Activated CD4-positive, alpha-beta T cell treated with anti-CD3 and anti-CD28 coated beads, Interleukin-2, amount 50 U/mL, for 16 hours (primary cell): ENCODE measurements at places on chromosomes 11 and 22.

DNA sequence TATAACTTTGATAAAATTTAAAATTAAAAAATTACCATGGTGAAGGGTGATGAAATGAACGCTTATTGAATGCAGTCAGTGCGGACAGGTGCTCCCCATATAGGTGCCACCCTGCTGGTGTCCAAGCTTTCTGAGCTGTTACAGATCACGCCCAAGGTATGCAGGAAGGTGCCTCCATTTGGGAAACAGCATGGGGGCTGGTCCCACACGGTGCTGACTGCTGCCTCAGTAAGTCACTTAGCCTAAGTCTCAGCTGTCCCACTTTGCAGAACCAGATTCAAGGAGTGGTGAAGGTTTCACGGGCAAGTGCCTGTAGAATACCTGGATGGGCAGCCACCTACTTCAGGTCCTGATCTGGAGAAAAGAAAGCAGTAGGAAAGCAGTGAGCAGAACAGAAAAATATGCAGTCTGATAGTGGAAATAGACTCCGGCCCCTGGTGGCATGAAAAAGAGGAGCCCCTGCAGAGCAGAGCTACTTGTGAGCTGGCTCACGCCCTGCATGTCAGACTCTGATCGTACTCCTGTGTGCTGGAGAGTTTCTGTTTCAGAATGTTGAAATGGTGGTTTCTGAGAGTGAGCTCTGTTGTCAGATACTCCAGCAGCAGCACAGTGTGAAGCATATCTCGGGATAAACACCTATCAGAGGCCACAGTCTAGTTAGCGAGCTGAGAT, 33.2 kb downstream of the ADORA2A start:
- peak; percentile 67 for DNase-seq

DNA sequence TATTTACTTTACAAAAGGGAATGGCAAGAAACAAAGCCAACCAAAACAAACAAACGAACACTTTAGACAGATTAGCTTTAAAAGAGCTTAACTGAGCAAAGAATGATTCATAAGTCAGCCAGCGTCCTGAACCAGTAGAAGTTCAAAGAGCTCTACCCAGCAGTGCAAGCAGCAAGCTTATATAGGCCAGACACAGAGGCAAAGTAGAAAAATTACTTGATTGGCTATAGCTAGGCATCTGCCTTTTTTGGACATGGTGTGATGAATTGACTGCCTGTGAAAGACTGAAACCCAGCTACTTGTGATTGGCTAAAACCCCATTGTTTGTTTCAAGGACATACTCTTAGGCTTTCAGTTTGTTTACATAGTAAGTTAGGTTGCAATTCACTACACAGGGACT, 2120.0 kb upstream of the RAG2 start:
- DNase-seq = no peak

DNA sequence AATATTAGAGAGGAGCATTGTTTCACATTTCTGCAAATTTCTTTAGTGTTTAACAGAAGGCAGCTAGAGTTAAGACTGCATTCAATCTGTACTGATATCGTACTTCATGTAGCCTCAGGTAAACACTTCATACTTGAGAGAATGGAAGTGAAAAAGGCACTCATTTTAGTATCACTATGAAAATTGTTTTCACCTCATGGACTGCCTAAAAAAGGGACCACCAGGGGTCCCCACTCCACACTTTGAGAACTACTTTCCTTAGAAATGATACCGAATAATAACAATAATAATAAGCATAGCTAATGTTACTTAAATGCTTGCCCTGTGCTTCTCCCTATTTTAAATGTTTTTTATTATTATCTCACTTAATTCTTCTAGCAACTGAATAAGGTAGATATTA, 95.1 kb downstream of the BLID start:
- no peak for DNase-seq

DNA sequence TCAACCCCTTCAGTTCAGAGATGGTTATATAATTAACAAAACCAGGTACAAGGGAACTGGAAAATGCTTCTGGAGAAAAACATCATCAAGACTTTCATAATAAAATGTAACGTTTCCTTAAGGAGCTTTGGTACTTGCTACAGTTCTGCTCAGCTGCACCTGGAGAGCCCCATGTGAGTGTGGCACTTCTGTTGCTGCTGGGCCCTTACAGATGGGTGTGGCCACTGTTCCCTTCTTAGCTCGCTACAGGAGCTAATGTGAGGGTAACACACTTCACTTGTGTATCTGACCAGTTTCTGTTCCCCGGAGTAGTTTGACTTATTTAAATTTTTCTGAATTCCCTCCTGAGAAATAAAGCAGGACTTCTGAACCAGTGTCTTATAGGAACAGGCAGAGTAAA, 4.0 kb downstream of the POU2AF3 start:
- no peak for DNase-seq

- no peak for DNase-seq
Observed at GRCh38 chr11:111684251-111684650, 81.9 kb downstream of the PPP2R1B start.

DNA sequence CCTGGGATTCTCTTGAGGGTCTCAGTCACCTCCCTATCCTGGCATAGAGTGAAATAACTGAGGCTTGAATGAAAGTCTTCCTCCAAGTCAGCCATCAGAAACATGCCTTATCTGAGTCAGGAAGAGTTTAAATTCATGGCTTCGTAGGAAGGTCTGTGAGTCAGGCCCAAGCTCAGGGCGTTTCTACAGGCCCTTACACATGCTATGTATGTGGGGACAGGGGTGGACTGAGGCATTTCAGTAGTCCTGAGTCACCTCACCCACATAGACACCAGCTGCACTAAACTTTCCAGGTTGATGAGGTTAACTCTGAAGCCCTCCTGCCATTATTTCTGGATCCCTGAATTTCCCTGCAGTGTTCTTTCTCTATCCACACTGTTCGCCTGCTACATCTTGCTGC, 134.6 kb upstream of the RCN1 start:
- DNase-seq = peak; percentile 17

- DNase-seq = no peak
Observed at GRCh38 chr11:61359516-61359915, 2.2 kb downstream of the CYB561A3 start.

DNA sequence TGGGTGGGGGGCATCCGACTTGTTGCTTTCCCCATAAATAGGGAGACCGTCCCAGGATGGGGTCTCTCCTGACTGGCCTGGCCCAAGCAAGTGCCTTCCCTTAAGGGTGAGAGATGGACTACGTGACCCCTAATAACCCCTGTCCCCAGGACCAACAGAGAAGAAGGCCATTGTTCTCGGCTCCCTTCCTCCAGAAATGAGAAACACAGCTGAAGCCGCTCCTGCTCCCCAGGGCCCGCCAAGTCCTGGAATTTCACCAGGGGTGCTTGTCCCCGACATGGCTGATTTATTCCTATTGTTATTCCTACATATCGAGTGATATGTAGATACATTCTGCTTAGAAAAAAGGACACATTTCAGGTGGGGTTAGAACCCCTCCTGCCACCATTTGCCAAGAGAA, 100.8 kb downstream of the TP53I11 start:
- no peak for DNase-seq

GRCh38 chr11:124482362-124483147, 37.1 kb upstream of the OR8B8 start:
- DNase-seq = no peak

GRCh38 chr11:68956142-68956541, 24.6 kb downstream of the MRGPRD start:
- DNase-seq = peak; percentile 12

DNA sequence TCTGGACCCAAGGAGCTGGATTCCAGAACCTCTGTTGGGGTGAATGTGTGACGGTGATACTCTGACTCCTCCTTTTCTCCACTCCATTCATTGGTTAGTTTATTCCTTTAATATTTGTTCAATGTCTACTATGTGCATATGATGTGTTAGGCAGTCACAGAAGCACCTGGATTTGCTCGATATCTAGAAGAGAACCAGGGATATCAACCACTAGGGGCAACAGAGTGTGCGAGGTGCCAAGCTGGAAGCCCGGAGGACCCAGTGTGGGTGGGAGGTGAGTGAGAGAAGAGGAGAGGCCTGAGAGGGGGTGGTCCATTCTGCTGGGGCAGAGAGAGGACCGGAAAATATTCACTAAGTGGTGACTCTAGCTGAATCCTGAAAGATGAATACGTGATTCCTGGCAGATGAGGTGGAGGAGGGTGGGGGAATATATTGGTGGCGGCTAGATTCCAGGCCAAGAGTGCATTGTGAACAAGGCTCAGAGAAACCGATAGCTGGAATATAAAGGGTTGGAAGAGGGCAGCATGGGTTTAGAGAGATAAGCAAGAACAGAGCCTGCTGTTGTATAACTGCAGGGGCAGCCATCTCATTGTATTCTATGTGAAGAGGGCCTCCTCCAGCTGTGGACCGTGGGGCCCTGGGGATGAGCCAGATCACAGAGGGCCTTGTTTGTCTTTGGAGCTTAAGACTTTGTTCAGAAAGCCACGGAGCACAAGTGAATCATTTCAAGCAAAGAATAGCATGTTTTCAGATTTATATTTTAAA, 6.9 kb upstream of the TIMP3 start:
- no peak for DNase-seq

- DNase-seq = no peak
Observed at GRCh38 chr22:27226666-27227065, 569.3 kb downstream of the MIAT start.

- DNase-seq = no peak
Observed at GRCh38 chr22:35872451-35872850, 154.8 kb downstream of the APOL5 start.

DNA sequence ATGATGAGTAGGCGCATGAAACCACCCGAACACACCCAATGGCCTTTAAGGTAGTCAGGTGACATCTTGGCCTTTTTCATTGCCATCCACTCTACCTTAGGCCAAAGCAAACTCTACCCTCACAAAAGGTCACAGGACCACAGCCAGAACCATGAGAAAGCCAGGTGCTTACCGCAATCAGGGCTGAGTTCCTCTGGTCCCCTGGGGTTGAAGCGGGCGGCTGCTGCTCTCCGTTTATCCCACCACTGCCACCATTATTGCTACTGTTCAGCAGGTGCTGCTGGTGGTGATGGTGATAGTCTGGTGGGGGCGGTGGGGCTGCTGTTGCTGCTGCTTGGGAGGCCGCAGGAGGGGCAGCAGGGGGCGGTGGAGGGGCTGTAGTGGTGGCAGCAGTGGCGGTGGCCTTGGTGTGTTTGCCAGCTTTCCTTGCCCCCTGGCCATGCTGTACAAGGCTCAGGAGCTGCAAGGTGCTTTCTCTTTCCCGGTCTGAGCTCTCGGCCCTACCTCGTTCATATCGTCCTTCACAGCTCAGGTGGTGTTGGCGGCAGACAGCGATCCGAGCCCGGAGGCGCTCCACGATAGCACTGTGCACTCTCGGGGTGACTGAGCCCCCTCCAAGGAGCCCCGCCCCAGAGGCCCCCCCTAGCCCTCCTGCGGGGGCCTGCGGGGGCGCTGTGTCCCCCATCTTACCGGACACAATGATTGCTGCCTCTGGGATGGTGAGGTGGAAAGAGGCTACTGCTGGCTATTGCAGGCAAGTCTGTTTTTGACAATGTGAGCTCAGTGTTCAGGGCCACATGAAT, 1.6 kb downstream of the MAML2 start:
- peak; percentile 74 for DNase-seq

DNA sequence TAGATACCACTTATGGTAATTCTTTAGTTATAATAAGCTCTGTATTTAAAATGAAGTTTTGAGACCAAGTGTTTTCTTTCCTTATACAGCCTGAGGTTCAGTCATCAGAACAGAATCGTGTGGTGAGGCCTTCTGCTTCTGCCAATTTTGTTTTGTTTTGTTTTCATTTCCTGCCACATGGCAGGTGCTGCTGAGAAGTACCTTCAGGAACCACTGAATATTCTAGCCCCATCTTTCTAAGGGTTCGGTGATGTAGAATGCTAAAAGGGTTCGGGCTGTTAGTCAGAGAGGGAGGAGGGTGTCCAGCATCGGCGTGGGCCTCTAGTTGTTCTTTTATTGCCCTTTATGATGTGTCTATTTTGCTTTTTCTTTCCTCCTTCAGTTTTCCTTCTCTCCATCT, 25.8 kb downstream of the TNRC6B start:
- DNase-seq = peak; percentile 43

- DNase-seq = no peak
Observed at GRCh38 chr22:16967453-16968217, 40.4 kb downstream of the GAB4 start.

- no peak for DNase-seq
Observed at GRCh38 chr11:9550191-9550628, 23.3 kb upstream of the WEE1 start.

DNA sequence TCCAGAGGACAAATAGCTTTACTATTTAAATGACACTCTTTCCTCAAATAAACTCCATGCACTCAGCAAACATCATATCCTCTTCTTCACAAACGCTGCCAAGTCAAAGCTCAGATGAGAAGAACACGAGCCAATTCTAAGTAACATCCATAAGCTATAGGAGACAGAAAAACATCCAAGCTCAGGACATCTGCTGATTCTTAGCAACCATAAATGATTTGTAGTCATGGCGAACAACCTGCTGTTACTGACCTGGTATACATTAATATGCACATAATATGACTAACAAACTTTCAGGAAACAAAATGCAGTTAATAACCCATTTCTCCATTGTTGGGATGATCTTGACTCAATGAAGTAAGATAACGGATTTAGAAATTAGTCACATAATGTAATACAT, 6.7 kb downstream of the GALNT18 start:
- no peak for DNase-seq

DNA sequence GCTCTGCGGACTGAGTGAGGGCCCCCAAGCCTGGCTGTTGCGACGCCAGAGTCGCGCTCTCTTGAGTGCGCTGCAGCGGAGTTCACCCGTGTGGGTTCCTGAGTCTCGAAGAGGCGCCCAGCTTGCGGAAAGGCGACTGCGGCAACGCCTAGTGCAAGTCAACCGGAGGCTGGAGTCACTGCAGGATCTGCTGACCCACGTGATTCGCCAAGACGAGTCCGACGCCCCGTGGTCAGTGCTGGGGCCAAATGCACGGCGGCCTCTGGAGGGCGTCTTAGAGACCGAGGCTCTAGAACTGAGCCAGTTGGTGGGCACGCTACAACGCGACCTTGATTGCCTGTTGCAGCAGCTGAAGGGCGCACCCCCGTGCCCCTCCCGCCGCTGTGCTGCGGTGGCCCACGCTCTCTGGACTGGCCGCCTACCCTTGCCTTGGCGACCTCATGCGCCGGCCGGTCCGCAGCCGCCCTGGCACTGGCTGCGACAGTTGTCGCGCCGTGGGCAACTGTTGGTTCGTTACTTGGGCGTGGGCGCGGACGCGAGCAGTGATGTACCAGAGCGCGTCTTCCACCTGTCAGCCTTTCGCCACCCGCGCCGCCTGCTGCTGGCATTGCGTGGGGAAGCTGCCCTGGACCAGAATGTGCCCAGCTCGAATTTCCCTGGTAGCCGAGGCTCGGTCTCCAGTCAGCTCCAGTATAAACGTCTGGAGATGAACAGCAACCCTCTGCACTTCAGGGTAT, 32.6 kb downstream of the RRP8 start:
- DNase-seq = no peak
